ENCODE measurements at places on chromosomes 11 and 22.
A peak's percentile ranks its signal among the peaks of the same experiment; 100 is the strongest.

DNA sequence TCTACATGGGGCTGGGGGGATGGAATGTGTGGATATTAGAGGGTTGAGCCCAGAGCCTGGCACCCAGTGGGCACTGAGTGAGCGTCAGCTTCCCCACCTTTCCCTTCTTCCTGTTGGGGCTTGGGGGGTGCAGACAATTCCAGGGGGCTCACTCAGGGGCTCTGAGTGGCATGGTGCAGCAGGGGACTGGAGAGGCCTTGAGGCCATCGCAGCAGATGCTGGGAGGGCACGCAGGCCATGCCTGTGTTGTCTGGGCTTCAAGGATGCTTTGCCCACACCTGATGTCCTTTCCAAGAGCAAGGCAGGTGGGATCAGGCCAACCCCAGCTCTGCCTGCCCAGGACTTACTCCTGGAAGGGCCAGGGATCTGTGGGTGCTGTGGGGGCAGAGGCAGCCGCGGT is 11.2 kb upstream of the TTLL12 start:
- no peak for DNase-seq

DNA sequence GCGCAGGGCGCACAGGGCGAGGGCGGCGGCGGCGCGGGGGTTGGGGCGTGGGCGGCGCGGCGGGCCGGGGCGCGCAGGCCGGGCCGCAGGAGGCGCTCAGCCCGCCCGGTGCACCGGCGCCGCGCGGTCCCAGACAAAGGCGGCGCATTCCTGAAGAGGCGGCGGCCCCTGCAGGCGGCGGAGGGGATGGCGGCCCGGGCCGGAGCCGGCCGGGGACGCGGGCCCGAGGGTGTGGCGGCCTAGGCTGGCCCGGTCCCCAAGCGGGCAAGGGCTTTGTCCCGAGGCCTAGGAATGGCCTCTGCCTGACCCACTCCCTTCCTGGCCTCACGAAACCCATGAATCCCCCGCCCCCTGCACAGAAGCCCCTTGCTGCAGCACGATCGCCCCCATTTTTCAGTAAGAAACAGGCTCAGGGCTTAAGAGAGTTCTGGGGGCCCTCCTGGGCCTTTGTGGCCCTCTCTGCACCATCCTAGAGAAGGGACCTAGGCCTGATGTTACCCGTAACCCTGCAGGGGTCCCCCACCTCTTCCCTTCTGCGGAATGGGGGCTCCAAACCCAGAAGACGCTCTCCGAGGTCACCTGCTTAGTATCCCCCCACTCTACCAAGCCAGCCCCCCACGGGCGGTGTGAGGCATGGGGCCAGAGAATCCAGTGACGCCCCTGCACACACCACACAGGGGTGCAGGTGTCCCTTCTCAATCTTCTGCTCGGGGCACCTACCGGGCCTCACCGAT is at the start of gene RTN4R:
Gene RTN4R (minus strand): TSS at position 40 of the 734 bp plus-strand sequence. CDS start 226 bp downstream, outside the sequence.
- DNase-seq: peak; percentile 34

DNA sequence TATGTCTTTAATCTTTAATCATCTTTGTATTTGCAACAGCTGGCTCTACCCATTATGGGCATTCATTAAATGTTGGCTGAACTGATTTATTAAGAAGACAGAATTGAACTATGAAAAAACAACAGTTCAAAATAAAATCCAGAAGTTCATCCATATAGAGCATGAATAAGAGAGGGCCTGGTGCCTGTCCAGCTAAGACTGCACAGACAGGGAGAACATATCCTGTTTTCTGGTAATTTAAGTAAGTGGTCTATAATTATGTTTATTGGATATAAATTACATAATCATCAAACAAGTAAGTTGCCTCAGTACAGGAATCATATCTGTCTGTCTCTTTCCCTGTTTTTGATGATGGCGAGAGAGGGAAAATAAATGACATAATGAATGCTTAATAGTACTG is 137.2 kb downstream of the RBFOX2 start:
- DNase-seq: no peak

- DNase-seq: no peak
These were observed 5.3 kb downstream of the CFL1 start for GRCh38 chr11:65852508-65853245.

GRCh38 chr11:15266999-15267398 is 152.3 kb downstream of the INSC start:
- no peak for DNase-seq

DNA sequence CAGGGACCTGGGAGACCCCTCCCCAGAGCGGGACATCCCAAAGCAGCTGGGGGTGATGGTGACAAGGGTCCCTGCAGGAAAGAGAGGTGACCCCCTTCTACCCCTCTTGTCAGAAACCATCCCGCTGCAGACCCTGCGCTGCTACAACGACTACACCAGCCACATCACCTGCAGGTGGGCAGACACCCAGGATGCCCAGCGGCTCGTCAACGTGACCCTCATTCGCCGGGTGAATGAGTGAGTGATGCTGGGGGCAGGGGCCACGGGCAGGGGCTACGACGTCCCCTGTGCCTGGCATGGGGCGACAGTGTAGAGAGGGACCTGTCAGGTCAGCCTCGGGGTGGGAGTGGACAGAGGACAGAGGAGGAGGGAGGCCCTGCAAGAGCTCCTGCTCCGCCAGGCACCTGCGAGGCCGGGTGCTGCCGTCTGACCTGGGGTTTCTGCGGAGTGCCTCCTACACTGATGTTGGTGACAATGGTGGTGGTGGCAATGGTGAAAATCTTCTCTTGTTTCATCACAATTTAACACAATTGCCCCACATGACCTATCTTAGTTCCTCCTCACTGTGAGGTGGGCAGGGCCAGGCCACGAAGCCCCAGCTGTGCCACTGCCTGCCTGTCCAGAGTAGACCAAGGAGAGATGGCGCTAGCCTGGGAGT is 9.8 kb downstream of the CSF2RB start:
- DNase-seq: no peak

DNA sequence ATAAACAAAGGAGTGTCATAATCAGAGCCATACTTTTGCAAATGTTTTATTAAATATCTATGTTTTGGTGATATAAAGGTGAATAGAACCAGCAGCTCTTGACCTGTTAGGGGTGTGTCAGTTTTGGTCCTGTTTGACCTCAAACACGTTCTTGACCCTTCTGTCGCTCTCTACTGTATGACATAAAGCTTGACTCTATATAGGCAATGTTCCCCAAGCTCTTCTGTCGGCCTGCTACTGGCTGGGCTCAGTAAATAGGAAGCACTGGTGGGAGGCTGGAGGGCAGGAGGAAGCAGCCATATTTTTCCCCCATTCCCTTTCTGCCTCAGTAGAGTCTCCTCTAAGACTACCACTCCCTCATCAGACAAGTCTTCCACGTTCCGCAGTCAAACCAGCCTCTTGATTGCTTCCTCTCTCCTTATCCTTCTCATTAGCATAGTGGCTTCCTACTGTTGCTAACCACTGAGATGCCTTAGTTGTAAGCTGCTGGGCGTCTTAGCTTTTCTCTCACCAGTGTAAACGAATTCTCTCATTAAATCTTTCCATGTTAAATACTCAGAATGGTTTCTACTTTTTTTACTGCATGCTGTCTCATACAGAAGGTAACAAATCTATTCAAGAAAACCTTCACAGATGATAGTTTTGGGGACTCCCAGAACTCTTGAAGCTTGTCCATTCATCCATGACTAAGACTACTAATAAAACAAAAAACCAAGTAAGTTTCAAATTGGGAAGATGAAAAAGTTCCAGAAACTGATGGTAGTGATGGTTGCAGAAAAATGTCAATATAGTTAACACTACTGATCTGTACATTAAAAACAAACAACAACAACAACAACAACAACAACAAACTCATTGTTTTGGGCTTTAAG is 3.3 kb downstream of the NPAT start:
- DNase-seq: peak; percentile 54

Measured in hematopoietic multipotent progenitor cell treated with erythropoietin and hydrocortisone succinate and interleukin-3 and kit ligand, for 8 days (in vitro differentiated cells).